ENCODE measurements at places on chromosomes 6 and 20.

DNA sequence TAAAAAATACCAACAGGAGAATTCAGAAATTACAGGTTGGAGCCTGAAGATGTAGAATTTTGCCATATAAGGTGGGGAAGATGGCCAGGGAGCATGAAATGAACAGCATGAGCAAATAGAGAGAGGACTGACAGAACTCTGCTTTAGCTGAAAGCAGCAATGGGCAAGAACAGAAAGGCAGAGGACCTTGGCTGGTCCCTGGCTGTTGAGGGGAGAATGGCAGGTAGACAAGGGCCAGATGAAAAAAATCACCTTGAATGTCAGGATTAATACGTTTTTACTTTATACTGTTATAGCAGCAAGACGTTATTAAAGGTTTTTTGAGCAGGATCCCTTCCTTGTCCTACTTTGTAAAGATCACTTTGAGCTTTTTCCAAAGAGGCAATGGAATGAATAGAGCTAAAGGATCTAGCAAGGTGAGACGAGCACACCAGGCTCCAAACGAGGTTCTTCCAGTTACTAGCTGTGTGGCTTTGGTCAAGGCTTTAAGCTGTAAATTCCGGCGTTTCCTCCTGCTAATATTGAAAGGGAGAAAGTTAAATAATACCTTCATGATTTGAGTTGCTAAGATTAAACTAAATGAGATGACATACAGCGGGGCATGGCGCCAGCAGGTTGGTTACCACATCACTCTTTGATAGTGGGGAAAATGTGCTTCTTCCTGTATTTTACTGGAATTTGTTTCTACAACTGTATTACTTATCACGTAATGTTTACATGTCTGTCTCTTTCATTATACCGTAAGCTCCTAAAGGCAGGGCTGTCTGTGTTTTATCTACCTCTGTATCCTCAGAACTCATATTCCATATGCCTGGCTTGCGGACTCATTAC is 776 bp downstream of the PPIL1 start:
- peak; percentile 20 for DNase-seq

- no peak for DNase-seq
Measured at GRCh38 chr6:28543651-28544610, 18.2 kb downstream of the GPX5 start.

GRCh38 chr6:41439524-41440418 is 104.4 kb downstream of the NCR2 start:
- DNase-seq = peak; percentile 60

DNA sequence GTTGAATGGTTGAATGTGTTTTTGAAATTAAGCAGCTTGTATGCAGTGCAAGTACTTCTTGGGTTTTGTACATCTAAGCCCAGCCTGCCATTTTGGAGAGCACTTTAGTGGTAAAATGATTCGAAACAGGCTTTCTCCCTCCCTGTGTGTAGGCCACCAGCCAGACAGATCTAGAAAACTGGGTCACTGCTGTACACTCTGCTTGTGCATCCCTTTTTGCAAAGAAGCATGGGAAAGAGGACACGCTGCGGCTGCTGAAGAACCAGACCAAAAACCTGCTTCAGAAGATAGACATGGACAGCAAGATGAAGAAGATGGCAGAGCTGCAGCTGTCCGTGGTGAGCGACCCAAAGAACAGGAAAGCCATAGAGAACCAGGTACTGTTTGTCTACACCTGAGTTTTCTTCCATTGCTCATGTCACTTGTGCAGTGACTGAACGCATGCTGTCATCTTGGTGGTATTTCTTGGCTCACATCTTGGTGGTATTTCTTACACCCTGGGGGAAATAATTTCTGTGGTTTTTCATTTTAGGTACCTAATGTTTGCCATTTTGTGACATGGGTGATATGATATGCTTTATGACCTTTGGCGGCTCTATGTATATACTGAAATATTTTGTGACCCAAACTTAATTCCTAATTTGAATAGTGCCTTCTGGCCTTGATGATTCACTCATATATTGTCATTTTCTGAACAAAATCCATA is 115.7 kb upstream of the CLDN20 start:
- DNase-seq = no peak

GRCh38 chr6:14977747-14978382 is 268.0 kb upstream of the JARID2 start:
- DNase-seq = peak; percentile 48

DNA sequence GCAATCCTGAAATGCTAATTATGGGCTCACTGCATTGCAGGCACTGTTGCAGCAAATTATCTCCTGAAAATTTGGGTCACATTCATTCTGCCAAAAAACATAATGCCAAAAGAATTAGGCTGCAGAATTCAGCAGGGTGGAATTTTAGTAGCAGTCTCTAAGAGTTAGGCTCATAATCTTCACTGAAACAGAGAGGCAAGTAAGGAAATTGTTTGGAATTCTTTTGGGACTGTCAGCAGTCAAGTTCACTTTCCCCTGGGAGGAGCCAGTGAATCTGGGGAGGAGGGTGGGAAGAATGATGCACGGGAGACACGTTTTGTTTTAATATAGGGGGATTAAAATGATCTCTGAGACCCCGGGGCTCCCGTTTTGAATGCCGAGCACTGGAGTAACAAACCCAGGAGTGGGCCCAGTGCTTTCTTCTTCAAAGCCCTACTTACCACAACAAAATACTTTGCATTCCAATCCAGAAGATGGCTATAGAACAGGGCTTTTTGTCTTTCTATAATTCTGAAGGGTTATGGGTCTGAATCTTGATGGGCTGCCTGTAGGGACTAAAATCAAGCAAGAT is 44.7 kb downstream of the SOBP start:
- no peak for DNase-seq

- DNase-seq = no peak
Measured at GRCh38 chr6:170263410-170263809, 27.5 kb downstream of the DLL1 start.

- DNase-seq = peak; percentile 50
Measured at GRCh38 chr6:127516662-127517273, 2.4 kb downstream of the MTCL3 start.

DNA sequence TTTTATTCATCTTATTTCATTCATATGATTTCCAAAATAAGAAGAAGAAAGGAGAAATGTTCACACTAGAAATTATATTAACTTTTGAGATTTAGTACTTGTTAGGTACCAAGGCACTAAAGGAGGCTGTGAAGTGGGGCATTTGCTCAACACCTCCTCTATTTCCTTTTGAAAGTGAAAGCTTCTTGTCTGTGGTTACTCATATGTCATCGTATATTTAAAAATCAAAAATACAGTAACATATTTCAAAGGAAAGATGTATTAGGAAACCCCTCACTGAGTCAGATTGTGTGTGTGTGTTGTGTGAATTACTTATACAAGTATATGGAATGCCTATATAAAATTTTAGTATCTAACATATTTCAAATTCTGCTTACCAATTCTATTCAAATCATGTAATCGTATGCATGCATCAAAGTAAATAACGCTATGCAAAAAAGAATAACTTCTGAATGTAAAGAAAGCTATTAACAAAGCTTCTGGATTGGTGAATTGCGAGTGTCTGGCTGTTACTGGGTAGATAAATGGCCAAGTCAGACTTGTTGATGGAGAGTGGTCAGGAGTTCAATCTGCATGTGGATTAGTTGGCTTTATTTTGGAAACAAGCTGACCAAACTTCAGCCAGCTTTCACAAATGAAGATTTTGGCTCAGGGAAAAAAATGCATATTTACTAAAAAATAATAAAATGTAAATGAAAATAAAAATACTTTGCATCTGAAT is 70.9 kb downstream of the PACRG start:
- peak; percentile 1 for DNase-seq

DNA sequence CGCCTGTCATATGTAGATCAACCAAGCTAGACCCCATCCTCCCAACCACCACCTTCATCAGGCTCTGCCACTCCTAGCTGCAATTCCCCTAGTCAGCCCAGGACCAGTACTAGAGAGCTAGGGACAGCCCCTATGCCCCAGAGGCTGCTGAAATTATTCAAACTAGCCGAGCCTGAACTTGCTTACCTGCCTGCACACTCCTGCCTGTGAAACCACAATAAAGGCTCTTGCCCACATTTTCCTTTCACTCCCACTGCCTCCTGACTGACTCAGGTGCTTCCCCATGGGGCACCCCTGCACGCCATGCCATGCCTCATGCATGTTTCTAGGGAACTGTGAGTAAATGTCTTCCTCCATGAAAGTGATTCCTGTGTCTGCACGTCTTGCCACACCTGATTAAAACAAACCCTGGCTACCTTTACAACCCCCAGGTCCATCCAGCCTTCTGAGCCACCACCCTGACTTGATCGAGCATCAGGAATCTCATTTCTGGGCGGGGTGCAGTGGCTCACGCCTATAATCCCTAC is 66.5 kb upstream of the IER3 start:
- DNase-seq = no peak

GRCh38 chr20:20490673-20491072 is 122.8 kb downstream of the INSM1 start:
- DNase-seq = no peak

GRCh38 chr20:32902456-32903420 is 44.0 kb downstream of the EFCAB8 start:
- DNase-seq = peak; percentile 57

GRCh38 chr20:38197217-38197616 is 32.1 kb upstream of the TGM2 start:
- peak; percentile 31 for DNase-seq

DNA sequence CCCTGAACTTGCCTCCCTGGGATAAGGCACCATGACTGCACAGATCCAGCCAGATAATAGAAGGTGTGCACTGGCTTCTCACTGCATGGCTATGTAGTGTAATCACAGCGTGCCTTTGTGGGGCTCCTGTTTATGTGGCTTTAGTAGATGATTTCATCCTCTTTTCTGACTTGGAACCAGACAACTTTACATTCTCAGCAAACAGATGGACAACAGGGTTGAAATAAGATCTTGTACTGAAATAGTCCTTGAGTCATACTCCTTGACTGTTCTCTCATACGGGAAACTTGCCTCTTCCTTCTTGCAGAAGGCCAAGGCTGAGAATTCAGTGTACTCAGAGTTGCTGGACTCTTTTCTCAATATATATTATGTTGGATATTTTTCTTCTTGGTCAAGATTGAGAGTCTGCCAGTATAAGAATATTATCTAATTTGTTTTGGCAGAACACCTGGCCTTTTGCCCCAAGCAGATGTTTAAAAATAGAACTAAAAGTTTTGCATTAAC is 25.0 kb upstream of the RNF144B start:
- no peak for DNase-seq

GRCh38 chr20:35586751-35587425 is 28.7 kb upstream of the SPAG4 start:
- DNase-seq = no peak

- DNase-seq = no peak
Measured at GRCh38 chr6:11773013-11773412, 5.6 kb downstream of the ADTRP start.

DNA sequence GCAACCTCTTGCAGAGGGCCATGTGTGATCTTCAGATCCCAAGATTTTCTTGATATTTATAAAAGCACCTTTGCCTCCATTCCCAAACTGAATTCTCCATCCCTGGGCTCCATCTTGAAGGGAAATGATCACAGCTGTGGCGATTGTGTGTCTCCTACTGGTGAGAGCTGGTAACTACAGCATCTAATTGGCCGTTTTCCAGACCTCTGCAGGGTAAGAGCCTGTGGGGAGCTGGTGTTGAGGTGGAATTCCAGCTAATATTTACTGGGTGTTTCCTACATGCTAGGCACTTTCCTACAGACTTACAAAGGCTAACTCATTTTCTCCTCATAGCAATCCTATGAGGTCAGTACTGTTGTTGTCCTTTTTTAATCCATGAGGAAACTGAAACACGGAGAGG is 59.2 kb upstream of the FNDC1 start:
- DNase-seq = peak; percentile 62

- DNase-seq = no peak
Measured at GRCh38 chr20:59422872-59423544, 122.6 kb downstream of the EDN3 start.

DNA sequence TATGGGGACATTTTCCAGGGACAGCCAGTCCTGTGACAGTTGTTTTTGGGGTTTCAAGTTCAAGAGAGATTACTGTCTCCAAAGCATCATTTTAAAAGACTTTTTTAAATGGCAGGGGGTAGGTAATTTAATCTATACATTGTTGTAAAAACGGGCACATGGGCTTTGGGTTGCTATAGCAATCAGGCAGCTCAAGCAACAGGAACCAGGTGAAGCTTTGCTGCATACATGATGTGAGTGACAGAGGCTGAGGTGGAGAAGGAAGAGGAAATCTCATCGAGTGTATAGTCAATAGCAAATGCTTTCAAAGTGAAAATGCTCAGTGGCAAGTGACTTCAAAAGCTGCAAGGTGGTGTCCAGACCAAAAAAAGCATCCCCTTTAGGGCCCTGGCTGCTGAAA is 277.4 kb upstream of the JAG1 start:
- DNase-seq = no peak

DNA sequence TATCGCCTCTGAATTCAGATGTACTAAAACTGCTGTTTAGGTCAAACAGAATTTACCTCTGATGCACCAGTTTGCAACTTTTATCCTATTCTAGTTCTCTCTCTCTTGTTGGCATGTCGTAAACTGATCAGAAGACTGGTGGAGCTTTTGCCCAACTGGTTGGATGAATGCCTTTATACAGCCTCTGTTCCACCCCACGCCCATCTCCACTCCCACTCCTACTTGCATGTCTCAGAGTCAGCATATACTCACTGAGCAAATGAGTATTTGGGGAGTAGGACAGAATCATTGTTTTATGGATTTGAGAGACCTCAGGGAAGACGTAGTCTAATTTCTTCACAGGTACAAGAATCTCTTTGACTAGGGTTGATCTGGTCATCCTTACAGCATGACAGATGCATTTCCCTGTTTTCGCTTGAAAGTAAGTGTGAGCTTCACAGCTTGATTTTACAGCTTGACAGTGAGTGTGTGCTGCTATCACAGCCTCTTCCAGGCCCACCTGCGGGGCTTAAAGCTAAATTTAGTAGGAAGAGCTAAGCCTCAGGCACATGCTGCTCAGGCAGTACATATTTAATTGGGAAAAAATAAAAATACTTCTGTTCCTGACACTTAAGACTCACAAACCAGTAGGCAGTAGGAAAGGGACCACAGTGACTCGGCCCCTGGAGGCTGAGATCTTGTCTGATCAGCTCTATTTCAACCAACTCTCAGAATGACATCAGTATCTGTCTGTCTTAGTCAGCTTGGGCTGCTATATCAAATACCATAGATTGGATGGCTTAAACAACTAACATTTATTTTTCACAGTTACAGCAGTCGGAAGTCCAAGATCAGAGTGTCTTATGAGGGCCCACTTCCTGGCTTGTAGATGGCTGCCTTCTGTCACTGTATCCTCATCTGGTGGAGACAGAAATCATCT is 30.4 kb downstream of the TRMT6 start:
- DNase-seq = no peak
